ENCODE measurements at places on chromosomes 6 and 20.

- DNase-seq: no peak
Measured at GRCh38 chr6:116298973-116299372, 19.2 kb upstream of the TSPYL1 start.

- no peak for DNase-seq
Measured at GRCh38 chr6:140464720-140465119, 1090.3 kb upstream of the CITED2 start.

DNA sequence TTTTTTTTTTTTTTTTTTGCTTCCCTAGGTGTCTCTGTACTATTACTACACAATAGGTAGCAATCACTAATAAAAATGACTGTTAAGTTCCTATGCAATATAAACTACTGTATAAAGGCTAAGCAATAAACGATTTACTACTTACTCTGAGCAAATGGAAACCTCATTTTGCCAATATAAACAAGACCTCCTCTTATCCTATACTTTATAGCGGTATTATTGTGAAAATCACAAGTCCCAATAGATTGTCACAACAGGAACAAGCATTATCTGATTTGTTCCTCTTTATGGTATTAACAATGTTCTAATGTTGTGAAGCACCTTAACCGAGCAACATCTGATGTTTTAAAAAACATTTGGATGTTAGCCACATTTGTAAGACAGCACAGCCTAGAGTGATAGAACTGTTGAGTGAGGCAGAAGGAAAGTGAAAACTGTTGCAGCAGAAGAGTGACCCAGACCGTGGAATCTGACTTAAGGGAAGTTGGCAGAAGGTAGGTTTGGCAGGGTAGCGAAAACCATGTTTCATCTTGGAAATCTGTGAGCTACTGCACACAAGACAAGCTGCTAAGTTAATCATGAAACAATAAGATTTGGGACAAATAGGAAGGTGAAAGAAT lies 94.2 kb downstream of the MYLK4 start:
- DNase-seq: no peak

DNA sequence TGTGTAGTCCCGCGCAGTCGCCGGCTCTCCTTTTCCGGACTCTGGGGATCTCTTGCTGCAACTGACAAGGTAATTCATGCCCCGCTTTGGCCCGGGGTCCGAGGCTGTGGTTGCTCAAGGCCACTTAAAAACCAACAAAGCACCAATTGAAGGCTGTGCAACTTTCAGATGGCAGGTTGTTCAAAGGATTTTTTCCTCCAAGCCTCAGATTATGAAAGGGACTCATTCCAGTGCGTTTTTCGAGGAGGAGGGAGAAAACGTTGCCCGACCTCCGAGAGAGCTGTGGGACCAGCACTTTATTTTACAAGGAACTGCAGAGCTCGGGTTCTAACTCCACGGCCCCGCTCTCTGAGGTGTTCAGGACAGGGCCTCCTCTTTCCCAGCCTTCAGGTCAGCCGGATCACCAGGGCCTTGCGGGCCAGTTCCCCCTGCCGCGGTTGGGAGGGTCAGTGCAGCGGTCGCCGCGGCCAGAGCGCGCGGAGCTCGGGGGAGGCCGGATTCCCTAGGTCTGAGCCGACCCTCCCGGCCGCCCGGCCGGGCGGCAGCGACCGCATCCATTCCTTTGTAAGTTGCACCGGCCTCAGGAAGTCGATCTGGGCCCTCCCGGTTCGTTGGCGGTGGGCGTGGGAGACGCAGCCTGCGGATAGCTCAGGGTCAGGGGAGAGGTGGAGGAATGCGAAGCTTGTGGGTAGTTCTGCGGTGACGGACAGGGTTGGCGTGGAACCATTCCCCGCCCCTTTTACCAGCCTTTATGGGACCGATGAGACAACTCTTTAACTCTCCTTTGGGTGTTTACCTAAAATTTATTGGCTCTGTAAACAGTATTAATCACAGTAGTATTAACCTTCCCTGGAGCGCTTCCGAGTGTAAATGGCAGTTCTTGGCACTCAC lies 1.6 kb downstream of the UTRN start:
- no peak for DNase-seq

- DNase-seq: no peak
Measured at GRCh38 chr20:38200646-38201045, 35.6 kb upstream of the TGM2 start.
